Natural killer cell treated with Interleukin-12 subunit alpha and Interleukin-12 subunit beta and Interleukin-15 and Interleukin-18, amount 100 ng/mL, for 72 hours (primary cell): ENCODE measurements at places on chromosomes 4 and X.

- H3K27me3 ChIP-seq: no peaks in the 10 kb centered on the region
- no peak overlapping the region for H3K27ac ChIP-seq
- DNase-seq: no peak
- H3K4me3 ChIP-seq: no peak overlapping the region
- H3K36me3 ChIP-seq: peaks cover 7% of the 10 kb centered on the region
Measured at GRCh38 chr4:184067931-184068554, 149.6 kb downstream of the ENPP6 start.

DNA sequence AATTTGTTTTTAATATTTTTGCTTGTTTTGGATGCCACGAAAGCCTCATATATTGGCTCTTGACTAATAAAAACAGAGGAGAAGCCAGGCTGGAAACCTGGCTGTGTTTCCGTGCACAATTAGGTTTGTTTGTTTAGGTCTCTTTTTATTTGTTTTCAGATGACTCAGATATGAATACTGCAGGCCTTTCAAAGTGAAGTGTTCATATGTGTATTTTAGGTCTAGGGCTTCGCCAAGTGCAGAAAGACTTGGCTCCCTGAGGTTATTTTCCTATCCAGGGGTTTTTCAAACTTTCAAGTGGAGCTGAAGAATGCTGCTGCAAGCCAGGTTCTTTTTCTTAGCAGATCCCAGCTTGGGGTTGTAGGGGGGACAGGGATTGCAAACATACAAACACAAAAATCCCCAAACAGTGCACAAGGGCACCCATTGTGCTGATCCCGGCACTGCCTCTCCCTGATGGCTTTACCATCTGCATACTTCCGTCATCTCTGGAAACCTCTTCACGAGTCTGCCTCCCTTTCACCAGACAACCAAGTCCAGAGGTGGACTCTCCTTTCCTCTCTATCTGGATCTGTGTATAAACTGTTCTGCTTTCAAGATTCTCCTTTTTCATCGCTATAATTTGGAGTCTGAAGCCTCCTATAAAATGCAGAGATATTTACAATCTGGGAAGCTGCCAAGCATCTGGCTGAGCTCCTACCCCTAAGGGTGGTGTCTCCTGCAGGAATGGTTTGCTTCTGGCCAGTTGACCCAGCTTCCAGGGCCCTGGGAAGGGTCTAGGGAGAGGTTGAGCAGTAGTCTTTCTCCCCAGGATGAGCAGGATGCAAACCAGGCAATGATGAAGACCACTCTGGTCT is 108.6 kb downstream of the SMIM20 start:
- DNase-seq: no peak
- H3K27ac ChIP-seq: no peak overlapping the region
- H3K4me3 ChIP-seq: no peak overlapping the region
- no peaks in the 10 kb centered on the region for H3K36me3 ChIP-seq
- H3K27me3 ChIP-seq: peaks cover 25% of the 10 kb centered on the region

DNA sequence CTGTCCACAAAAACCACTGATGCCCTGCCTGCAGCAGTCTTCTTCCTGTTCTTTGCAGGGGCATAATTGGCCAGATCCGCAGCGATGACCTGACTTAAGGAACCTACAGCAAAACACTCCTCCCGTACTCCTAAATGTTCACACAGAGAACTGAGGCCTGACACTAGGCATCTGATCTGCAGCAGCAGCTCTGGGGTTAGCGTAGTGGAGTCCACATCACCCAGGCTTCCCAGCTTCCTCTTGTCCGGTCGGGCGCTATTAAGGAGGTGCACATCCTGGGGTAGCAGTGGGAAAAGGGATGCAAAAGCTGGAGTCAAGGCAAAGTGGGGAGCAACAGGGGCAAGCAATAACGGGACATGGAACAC is 758 bp downstream of the SCFD2 start:
- peaks cover 42% of the 10 kb centered on the region for H3K4me1 ChIP-seq
- H3K27ac ChIP-seq: peak overlapping the region; percentile 90
- peaks cover 22% of the 10 kb centered on the region for H3K36me3 ChIP-seq
- peak overlapping the region; percentile 97 for H3K4me3 ChIP-seq
- no peak for DNase-seq

GRCh38 chr4:140152013-140152703 is 1.8 kb downstream of the MAML3 start:
- H3K4me1 ChIP-seq: peaks cover 26% of the 10 kb centered on the region
- no peak overlapping the region for H3K27ac ChIP-seq
- peaks cover 29% of the 10 kb centered on the region for H3K27me3 ChIP-seq
- H3K36me3 ChIP-seq: no peaks in the 10 kb centered on the region
- H3K4me3 ChIP-seq: peak overlapping the region; percentile 87

GRCh38 chr4:65521666-65522065 is 148.6 kb downstream of the EPHA5 start:
- no peaks in the 10 kb centered on the region for H3K4me1 ChIP-seq
- no peaks in the 10 kb centered on the region for H3K27me3 ChIP-seq
- H3K4me3 ChIP-seq: no peak overlapping the region
- no peak for DNase-seq
- no peak overlapping the region for H3K27ac ChIP-seq

DNA sequence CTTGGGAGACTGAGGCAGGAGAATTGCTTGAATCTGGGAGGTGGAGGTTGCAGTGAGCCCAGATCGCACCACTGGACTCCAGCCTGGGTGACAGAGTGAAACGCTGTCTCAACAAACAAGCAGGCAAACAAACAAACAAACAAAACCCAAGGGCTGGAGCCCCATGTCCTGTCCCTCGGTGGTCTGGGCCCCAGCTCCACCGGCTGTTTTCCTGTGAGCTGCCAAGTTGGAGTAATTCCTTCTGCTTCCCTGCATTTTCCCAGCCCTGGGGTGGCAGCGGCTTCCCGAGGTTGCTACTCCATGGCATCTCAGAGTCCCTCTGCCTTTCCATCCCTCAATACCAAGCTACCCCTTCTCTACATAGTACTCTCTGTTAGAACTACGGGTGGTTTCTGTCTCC is 43.2 kb downstream of the RGS12 start:
- no peak overlapping the region for H3K27ac ChIP-seq
- no peak overlapping the region for H3K4me3 ChIP-seq
- DNase-seq: no peak

GRCh38 chrX:12138361-12139313 is at the start of gene FRMPD4:
FRMPD4 (plus strand) TSS chrX:12138473; CDS start chrX:12138972, 499 bp downstream.
- no peaks in the 10 kb centered on the region for H3K36me3 ChIP-seq
- H3K27me3 ChIP-seq: no peaks in the 10 kb centered on the region
- H3K27ac ChIP-seq: no peak within 1 kb of the TSS
- no peak within 1 kb of the TSS for H3K4me3 ChIP-seq
- H3K4me1 ChIP-seq: no peaks in the 10 kb centered on the region
- no peak for DNase-seq

DNA sequence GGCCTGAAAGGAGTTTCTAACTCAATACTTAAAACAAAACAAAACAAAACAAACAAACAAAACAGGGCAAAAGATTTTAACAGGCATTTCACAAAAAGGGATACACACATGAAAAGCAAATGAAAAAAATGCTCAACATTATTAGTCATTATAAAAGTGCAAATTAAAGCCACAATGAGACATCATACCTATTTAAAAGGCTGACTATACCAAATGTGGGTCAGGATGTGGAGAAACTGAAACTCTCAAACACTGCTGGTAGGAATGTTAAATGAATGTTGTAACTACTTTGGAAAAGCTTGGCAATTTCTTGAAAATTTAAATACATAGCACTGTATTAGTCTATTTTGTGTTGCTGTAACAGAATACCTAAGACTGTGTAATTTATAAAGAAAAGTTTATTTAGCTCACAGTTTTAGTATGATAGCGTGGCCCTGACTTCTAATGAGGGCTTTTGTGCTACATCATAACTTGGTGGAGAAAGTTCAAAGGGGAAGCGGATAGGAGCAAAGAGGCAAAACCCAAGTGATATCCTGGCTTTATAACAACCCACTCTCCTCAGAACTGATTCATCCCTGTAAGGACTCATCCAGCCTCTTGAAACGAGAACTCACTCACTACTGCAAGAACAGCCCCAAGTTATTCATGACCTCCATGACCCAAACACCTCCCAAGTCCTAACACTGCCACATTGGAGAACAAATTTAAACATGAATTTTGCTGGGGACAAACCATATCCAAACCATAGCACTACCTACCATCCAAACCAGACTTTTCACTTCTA is 214.0 kb downstream of the TEX11 start:
- no peak for DNase-seq
- no peak overlapping the region for H3K27ac ChIP-seq
- no peaks in the 10 kb centered on the region for H3K36me3 ChIP-seq
- H3K4me1 ChIP-seq: no peaks in the 10 kb centered on the region
- peaks cover 9% of the 10 kb centered on the region for H3K27me3 ChIP-seq

- peaks cover 87% of the 10 kb centered on the region for H3K4me1 ChIP-seq
- peak overlapping the region; percentile 93 for H3K27ac ChIP-seq
- no peaks in the 10 kb centered on the region for H3K27me3 ChIP-seq
- H3K36me3 ChIP-seq: peaks cover 9% of the 10 kb centered on the region
Measured at GRCh38 chr4:38674258-38675144, 10.5 kb downstream of the KLF3 start.

DNA sequence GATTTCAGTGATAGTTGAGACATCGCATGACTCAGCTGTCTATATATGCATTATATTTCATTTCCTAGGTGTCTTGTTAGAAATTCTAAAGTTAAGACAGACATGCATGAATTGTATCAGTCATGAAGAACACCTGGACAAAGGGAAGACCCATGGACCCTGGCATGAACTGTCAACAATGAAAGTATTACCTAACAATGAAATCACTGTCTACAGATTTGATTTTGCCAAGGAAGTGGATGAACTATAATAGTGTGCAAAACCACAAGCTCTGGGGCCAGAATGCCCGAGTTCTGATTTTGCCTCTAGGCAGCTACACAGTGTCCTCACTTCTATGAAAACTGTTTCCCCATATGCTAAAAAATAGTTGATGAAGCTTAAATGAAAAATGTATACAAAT is 386.1 kb downstream of the NLGN4X start:
- H3K36me3 ChIP-seq: no peaks in the 10 kb centered on the region
- no peaks in the 10 kb centered on the region for H3K27me3 ChIP-seq
- H3K4me1 ChIP-seq: no peaks in the 10 kb centered on the region
- no peak for DNase-seq
- H3K4me3 ChIP-seq: no peak overlapping the region

DNA sequence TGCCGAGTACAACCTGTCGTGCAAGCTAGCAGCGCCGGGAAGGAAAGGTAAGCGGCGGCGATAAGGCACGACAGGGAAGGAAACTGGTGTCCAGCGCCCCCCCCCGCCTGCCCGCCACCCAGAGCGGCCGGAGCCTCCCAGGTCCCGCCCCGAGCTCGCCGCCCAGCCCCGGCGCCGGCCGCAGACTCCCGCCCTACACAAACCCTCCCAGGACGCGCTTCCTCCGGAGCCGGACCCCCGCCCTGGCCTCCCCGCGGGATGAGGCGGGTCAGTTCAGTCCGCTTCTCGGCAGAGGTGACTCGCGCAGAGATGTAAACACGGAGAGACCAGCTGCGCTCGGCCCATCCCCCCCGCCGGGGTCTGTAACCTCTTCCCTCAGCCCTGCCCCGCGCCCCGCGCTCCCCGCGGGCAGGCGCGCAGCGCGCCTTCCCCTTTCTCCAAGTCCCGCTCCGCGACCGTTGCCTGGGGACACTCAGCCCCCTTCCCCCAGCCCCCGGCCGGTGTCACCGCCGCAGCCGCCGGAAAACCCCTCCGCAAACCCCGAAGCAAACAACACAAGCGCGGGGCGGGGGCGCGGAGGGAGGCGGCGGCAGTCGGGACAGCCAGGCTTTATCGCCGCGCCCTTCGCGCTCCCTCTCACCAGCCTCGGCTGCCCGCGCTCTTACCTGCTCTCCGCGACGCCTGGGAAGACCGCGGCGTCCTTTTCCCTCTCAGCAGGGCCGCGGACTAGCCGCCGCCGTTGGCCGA is 543 bp downstream of the ELF2 start:
- peak overlapping the region; percentile 90 for H3K4me3 ChIP-seq
- H3K4me1 ChIP-seq: peaks cover 16% of the 10 kb centered on the region
- peak overlapping the region; percentile 48 for H3K27ac ChIP-seq
- no peaks in the 10 kb centered on the region for H3K36me3 ChIP-seq

DNA sequence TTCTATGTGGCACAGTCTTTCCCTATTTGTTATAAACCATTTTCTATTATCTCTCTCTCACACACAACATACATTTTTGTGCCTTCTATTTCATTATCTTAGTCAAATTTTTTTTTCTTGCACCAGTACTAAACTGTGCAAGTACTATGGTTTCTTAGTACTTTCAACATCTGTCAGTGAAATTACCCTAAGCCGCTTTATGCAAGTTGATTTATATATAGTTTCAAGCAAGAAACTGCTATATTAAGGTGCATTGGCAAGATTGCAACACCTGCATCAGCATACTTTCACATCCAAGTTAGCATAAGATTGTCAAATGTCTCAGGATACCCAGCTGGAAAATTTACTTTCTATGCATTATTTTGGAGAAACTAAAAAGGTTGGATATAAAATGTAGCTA is 180.2 kb upstream of the FSTL5 start:
- DNase-seq: no peak
- no peak overlapping the region for H3K4me3 ChIP-seq
- no peaks in the 10 kb centered on the region for H3K27me3 ChIP-seq
- H3K36me3 ChIP-seq: no peaks in the 10 kb centered on the region

DNA sequence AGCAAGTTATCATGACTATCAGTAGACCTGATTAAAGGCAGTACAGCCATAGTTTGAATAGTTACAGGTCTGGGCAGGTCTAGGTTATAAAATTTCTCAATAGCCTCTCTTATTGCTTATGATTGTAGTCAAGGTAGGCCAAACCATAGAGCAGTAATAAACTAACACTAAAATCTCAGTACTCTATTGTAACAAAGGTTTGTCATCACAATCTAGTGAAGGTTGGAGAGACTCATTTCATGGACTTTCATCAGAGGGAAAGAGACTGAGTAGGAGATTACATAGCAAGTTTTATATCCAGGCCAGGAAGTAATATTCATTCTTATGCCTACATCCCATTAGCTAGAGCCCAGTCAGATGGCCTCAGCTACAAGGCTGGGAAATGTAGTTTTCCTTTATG is 141.0 kb downstream of the ASB9 start:
- peaks cover 1% of the 10 kb centered on the region for H3K36me3 ChIP-seq
- no peak overlapping the region for H3K27ac ChIP-seq
- DNase-seq: no peak
- peaks cover 1% of the 10 kb centered on the region for H3K27me3 ChIP-seq
- H3K4me1 ChIP-seq: no peaks in the 10 kb centered on the region
